IMR-90 (cell line): ENCODE measurements at places on chromosomes 11 and 22. TPM values are rescaled to one million over a fixed set of nuclear protein-coding genes. Genes with fewer than 3 reads are reported as not detected.
A peak's percentile ranks its signal among the peaks of the same experiment; 100 is the strongest.

GRCh38 chr22:27896245-27896644 lies 22.8 kb downstream of the PITPNB start:
- DNase-seq, result no peak

GRCh38 chr11:6328321-6328720 lies 8.0 kb upstream of the CAVIN3 start:
- DNase-seq, result peak; percentile 8

NXPE1 gene
- not detected in 2 replicates for polyA plus RNA-seq

GRCh38 chr11:85886089-85887056 lies 31.2 kb downstream of the CCDC83 start:
- DNase-seq, result peak; percentile 65
